Kidney (tissue), 22 donors: ENCODE measurements at places on chromosomes 1 and 21.

GRCh38 chr1:207832796-207833195 is 78.1 kb downstream of the CD34 start:
- no peak for DNase-seq

DNA sequence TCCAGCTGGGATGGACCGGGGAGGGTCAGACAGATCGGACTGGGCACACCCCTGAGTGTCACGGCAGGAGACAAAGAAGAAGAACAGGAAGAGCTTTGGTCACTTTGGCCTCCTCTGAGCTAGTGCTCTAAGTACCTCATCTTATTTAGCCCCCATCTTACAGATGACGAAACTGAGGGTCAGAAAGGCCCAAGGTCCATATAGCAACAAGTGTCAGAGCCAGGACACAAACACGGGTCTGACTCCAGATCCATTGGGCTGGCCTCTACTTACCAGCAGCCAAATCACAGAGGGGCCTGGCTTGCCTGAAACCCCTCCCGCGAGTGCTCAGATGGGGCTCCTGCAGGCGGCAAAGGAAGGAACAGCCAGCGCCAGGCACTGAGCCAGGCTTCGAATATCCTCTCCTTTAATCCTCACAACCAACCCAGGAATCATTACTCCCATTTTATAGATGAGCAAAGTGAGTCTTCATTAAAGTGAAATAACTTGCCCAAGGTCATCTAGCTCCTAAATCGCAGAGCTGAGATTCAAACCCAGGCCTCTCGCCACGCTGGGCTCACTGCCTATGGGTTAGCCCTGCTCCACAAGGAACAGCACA is 25.7 kb upstream of the SELENON start:
- no peak for DNase-seq

GRCh38 chr1:181655756-181656155 is 172.4 kb downstream of the CACNA1E start:
- no peak for DNase-seq

DNA sequence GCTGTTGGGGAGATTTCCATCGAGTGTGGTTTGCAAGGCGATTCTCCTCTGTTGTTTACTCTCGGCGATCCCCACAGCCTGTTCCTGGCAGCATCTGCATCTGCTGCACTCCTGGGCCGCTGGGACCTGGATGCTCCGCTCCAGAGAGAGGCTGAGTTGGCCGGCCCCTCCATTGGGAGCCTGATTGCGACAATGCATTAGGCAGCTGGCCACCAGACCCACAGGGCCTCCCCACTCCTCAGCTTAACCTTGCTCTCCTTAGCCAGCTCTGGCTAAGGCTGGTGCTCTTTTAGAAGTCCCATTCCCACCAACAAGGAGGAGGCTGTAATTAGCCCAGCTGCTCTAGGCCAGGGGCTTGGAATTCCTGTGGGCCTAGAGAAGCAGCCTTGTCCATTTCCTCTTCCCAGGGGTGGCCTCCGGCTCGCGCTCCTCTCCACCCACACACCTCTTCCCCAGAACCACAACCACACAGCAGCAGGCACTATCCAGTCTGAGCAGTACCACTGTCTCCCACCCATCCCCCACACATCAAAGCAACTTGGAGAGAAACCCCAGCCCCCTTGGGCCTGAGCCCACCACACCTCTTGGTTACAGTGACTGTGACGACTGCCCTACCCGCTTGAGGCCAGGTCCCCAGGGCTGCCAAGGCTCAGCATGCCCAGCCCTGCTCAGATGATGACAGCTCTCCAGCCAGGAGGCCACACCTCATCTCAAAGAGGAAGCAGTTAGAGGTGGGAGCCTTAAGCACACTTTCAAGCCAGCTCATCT is 193.8 kb upstream of the EDN2 start:
- DNase-seq, result no peak

- no peak for DNase-seq
Measured at GRCh38 chr1:227451954-227452353, 111.4 kb upstream of the ZNF678 start.

DNA sequence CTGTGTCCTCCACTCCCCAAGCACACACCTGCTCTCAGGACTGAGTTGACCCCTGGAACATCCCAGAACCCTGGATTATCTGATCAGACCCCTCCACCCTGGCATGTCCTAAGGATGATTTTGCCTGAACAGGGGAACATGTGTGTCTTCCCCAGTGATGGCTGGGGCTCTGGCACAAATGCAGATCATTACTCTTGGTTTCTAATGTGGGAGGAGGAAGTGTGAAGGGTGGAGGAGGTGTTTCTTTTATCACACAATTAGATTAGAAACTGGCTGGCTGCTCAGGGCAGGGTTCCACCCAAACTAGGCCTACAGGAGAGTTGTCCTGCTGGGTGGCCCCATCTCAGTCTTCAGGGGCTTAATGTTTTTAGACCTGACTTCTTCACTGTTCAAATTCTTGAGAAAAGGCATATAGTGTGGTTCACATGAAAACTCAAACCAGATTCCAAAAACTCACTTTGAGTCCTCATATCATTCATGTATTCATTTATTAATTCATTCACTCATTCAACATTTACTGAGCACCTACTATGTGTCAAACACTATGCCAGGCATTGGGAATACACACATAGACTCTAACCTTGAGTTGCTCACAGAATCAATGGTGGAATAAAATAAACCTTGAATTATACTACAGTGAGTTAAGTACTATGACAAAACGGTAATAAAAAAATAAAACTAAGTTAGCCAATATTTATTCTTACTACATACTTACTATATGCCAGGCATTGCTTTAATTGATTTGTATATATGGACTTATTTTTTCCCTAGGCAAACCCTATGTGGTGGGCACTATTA is 221.8 kb upstream of the JUN start:
- no peak for DNase-seq

GRCh38 chr1:56780128-56780750 is 39.0 kb downstream of the FYB2 start:
- no peak for DNase-seq

- DNase-seq, result no peak
Measured at GRCh38 chr1:88060112-88060673, 623.9 kb upstream of the PKN2 start.

DNA sequence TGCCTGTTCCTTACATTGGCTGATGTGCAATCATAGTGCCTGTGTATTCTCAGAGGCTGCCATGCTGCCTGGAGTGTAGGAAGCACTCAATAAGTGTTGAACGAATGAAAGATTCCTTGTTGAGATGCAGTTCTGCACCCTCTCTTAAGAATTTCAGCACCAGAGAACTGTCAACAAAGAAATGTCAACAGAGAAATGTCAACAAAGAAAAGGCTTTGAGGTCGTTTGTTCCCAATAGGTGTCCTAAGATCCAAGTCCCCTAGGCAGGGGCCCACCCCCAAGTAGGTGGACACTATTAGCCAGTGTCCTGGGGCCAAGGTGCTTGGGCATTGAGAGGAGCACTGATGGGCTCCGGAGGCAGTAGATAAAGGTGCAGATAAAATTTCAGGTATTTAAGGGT is 12.6 kb downstream of the KCND3 start:
- no peak for DNase-seq

DNA sequence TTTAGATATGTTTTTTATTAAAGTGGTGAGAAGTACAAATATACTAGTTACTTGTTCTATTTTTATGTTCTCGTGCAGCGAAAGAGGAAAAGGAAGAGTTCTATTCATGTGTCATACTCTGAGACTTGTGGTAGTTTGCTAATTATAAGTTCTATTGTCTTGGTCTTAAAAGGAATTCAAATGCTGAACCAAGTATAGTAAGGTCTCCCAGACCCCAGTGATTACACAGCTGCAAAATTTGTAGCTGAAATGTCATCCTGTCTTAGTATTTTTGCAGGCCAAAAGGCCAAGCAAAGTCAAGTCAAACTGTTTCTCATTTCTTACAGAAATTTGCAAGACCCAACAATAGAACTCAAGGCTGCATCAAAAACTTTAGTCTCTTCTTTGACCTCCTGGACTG is 268.7 kb downstream of the CHRM3 start:
- peak; percentile 4 for DNase-seq

GRCh38 chr1:173420330-173420806 is 56.8 kb upstream of the PRDX6 start:
- peak; percentile 92 for DNase-seq

DNA sequence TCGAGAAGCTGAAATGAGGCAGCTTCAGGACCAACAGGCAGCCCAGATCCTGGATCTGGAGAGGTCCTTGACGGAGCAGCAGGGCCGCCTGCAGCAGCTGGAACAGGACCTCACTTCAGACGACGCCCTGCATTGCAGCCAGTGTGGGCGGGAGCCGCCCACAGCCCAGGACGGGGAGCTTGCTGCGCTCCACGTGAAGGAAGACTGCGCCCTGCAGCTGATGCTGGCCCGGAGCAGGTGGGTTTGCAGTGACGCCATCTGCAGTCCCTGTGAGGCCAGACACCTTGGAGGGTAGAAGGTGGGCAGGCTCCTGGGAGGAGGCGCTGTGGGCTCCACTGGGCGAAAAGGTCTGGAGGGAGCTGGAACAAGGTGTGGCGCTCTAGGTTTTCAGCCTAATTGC is 39.7 kb downstream of the PCNT start:
- DNase-seq, result no peak

- DNase-seq, result peak; percentile 74
Measured at GRCh38 chr1:229406798-229407197, 27.1 kb downstream of the ACTA1 start.

- no peak for DNase-seq
Measured at GRCh38 chr1:147647796-147648633, 22.3 kb downstream of the ACP6 start.

DNA sequence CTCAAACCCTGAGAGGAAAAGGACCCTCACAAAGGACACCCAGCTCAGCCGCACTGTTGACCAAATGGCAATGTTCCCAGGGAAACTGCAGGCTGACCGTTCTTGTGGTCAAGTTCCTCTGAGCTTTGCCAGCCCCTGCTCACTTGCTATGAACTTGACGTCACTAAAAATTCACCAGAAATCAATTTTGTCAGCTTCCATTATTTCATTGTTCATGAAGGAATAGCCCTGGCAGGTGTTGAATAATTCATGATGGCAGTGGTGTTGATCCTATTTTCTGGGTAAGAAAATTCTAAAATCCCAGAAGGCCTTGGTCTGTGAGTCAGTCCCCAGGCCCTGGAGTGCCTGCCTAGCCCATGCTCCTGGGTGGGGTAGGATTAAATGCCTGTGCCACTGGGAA is 318.9 kb downstream of the ZNF326 start:
- DNase-seq, result no peak

DNA sequence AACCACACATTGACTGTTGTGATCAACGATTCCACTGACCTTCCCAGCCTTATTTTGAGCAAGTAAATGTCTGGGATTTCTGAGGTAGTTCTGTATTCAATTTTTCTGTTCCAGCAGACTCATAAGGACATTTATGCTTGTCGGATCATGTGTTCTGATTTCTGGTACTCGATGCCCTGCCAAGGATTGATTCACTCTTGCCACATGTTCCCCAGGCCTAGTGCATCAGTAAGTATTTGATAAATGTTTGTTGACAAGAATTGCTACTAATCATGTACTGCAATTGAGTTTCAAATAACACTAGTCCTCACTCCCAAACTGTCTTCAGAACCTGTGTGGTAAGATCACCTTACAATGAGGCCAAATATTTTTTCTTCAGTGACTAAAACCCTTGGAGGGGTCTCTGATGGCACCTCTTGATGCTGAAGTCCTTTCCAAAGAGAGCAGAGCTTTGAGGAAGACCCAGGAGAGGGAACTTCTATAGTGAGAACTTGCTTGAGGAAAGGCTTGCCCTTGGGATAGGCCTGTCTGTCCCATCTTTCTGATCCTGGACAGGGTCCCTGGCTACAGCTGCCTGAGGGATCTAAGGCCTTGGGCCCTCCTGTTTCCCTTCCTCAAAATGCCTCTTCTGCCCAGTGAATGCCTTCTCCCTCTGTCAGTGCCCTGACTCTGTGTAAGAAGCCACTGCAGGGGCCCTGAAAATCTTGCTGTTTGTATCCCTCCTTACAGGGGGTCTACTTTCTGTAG is 115.8 kb upstream of the FAM78B start:
- no peak for DNase-seq

GRCh38 chr21:38478782-38479181 is 19.5 kb downstream of the ERG start:
- DNase-seq, result no peak

GRCh38 chr1:208004851-208005250 is 93.9 kb upstream of the CD34 start:
- DNase-seq, result no peak

DNA sequence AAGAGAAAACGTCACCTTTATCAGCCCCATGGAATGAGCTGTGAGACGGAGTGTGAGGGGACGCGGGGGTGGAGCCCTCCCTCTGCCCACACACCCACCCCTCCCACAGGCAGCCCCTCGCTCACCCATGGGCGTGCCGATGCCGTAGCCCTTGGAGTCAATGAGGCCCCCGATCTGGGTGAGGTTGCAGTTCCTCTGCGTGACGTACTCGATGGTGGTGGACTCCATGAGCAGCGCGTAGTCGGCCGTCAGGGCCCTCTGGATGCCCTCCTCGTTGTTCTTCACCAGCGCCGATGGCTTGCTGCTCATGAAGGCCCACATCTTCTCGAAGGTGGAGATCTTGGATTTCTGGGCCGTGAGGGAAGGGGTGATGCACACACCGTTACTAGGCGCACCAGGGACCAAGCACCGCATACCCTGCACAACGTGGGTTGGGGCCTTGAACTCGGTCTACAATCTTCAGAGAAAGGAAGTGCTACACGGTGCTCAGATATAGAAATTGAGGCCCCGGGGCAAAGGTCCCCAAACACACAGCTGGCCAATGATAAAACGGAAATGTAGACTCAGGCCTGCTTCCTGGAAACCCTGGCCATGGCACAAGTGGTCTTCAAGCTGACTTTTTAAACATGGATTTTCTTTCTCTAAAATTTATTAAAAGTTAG is 228.2 kb downstream of the GRIK3 start:
- DNase-seq, result peak; percentile 45

GRCh38 chr1:119565131-119565772 is 58.2 kb downstream of the HSD3B1 start:
- no peak for DNase-seq

GRCh38 chr1:186188736-186189135 is 186.3 kb downstream of the TPR start:
- no peak for DNase-seq

GRCh38 chr21:42975886-42976608 is 1.7 kb downstream of the PKNOX1 start:
- no peak for DNase-seq

- no peak for DNase-seq
Measured at GRCh38 chr1:35345439-35345981, 77.0 kb downstream of the ZMYM4 start.

- no peak for DNase-seq
Measured at GRCh38 chr1:179677882-179678281, 65.2 kb upstream of the FAM163A start.

GRCh38 chr1:20280341-20280740 is 10.3 kb upstream of the VWA5B1 start:
- DNase-seq, result no peak

GRCh38 chr1:54335755-54336108 is 70.5 kb downstream of the SSBP3 start:
- no peak for DNase-seq

GRCh38 chr1:66000033-66000637 is 207.4 kb downstream of the PDE4B start:
- peak; percentile 29 for DNase-seq
